ENCODE measurements at places on chromosomes 12 and 14.
A peak's percentile ranks its signal among the peaks of the same experiment; 100 is the strongest.

DNA sequence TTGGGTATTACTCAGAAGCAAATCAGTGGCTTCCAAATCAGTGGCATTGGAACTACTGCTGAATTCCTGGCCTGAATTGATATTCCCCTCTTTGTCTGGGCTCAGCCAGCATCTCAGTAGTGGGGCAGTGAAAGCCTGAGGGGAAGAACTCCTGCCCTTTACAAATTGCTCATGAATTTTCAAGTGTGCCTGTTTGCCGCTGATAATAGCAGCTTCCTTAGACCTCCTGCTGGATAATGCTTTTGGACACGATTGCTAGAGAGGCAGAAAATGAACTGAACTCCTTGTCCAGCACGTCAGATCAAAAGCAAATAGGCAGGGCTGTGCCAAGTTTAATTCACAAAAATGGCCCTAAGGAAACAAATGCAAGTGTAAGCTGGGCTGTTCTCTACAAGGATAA is 91.3 kb upstream of the GZMB start:
- DNase-seq = no peak

- DNase-seq = no peak
Measured at GRCh38 chr14:92794547-92794941, 439 bp downstream of the GOLGA5 start.

GRCh38 chr14:53882684-53883083 is 73.9 kb downstream of the BMP4 start:
- no peak for DNase-seq

GRCh38 chr12:67531051-67531450 is 117.5 kb upstream of the DYRK2 start:
- DNase-seq = peak; percentile 33

DNA sequence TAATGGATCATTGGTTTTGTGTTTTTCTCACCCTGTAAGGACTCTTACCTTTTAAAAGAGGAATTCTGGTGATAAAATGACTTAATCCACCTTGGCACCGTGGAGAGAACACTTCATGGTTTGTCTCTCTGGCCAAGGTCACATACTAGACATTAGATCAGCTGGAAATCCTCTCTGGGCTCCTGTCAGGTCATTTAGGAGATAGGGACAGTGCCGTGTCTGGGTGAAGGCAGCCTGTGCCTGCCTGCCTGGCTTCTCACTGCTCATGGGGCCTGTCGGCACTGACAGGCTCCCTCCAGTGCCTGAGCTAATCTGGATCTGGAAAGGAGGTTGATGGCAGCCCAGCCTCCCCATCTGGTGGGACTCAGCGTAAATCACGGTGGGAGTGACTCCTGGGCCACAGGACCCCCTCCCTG is 5.7 kb downstream of the CRADD start:
- no peak for DNase-seq

Measured in foreskin keratinocyte (primary cell).